ENCODE measurements at places on chromosomes 12 and 14.

- no peak for DNase-seq
Observed at GRCh38 chr12:105935981-105936380, 202.8 kb downstream of the NUAK1 start.

DNA sequence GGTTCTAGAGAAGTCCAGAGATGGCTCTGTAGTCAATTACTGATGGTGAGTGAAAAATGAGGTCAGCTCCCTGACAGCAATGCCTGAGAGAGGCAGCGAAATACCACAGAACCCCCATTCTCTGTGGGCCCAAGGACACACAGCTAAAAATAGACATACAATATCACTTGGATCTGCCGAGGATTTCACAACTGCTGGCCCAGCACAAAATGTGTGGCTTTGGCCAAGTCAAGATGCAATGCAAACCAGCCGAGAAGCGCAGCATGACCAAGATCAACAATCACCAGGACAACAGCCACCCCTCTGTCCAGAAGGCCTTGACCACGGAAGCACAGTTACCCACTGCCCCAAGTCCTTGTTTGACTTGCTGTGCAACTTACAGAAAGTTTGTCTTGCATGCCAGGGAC lies 52.2 kb downstream of the CKAP4 start:
- peak; percentile 87 for DNase-seq

GRCh38 chr14:49946320-49947141 lies 53.6 kb downstream of the ARF6 start:
- DNase-seq = no peak

DNA sequence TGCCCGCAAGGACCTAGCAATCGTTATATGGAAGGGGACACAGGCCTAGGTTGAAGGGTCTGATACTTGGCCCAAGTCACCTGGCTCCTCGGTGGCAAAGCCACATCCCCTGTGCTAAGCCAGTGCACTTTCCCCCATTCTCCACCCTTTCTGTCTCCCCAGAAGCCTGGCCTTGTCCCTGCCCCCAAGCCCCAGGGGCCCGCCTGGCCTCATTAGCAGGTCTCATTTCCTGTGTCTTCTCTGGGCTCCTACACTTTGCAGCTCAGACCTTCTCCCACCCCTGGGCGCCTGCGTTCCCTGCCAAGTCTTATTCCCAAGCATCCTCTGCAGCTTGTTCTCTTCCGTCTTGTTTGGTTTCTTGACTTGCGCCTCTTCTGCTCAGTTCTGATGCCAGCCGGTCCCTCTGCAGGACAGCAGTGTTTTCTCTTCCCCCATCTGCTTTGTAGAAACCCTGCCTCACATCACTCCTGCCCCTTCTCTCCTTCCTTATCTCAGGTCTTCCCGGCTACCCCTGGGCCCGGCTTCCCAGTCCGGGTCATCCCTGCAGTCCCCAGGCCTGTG lies 66.7 kb downstream of the SLC24A4 start:
- DNase-seq = no peak

- no peak for DNase-seq
Observed at GRCh38 chr12:58341791-58342190, 400.4 kb downstream of the ATP23 start.

GRCh38 chr14:41505491-41505890 lies 101.2 kb upstream of the LRFN5 start:
- DNase-seq = no peak

GRCh38 chr12:97097734-97098133 lies 190.7 kb downstream of the NEDD1 start:
- DNase-seq = no peak

DNA sequence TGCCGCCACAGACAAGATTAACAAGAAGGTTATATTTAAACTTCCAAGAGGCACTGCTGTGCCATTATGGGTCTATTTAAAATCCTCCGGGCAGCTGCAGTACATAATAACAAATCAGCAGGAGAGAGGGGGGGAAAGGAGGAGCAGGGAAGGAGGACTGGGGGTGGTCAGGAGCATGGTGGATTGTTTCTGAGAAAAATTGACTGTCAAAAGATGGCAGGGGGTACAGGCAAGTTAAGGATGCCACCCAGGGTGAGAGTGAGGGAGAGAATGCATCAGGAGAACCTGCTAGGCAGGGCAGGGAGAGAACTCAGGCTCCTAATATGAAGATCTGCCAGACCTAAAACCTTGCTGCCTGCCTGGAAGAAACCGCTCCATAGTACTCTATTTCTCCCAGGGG lies 181.8 kb downstream of the GRIN2B start:
- no peak for DNase-seq

DNA sequence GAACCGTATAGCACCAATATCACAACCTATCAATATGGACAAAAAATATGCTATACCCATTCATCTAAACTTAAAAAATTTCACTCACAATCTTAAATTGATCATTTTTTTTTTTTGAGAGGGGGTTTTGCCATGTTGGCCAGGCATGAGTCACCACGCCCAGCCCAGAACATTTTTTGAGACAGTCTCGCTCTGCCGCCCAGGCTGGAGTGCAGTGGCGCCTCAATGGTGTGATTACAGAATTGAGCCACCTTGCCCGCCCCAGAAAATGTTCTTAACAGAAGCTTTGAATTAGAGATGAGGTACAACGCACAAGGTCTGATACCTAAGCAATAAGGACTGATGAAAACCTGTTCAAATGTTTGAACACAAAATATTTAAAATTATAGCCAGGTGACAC lies 15.8 kb upstream of the ATP5F1B start:
- no peak for DNase-seq

DNA sequence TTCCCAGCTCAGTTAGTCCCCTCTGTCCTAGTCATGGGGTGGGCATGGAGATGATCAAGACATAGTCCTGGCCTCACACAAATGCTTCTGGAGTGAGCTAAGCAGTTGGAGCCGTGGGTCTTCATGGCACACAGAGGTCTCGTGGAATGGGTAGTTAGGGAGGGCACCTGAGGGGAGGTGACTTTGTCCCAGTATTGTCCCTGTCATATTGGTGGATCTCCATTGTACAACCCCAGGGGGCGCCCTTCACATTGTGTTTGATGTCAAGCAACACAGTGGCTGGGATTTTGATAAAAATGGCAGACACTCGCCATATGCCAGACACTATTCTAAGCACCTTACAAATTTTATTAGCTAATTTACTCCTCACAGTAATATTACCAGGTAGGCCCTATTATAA lies 175.4 kb upstream of the LHX5 start:
- peak; percentile 25 for DNase-seq

GRCh38 chr12:90301561-90302133 lies 593.0 kb upstream of the ATP2B1 start:
- no peak for DNase-seq

DNA sequence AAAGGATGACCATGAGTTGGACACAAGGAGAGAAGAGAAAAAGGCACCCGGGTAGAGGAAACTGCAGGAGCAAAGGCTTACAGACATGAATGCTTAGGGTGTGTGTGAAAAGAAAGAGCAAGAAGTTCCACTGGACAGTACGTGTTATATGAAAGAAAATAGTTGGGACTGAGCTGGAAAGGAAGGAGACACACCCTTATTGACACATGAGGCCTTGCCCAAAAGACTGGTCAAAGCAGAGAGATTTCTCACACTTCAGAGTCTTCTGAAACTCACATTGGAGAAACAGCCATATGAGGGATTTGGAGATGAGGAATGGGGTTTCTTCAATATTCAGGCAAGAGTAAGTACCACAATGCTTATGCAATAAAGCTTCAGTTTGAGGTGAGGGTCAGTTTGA lies 56.0 kb downstream of the TTC9 start:
- no peak for DNase-seq

GRCh38 chr12:67447180-67447579 lies 178.0 kb downstream of the CAND1 start:
- no peak for DNase-seq

DNA sequence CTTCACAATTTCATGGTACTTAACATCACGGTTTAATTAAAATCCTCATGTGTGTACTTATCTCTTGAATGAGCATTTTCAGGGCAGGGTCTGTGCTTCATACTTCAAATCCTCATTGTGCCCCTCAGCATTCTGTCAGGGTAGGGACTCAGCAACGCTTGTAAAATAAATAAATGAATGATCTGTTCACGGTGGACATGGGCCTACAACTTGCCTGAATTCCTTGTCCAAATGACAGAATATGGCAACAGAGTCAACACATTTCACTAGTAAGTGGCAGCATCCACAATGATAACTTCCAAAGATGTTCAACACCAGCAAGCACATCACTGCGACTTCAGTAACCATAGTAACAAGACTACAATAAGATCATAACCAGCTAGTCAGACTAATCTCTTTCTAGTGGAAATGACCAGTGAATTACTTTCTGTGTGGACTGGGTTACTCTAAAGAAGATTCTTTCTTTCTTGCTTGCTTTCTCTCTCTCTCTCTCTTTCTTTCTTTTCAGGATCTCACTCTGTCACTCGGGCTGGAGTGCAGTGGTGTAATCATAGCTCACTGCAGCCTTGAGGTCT lies 14.5 kb upstream of the GNPTAB start:
- no peak for DNase-seq

- DNase-seq = peak; percentile 73
Observed at GRCh38 chr14:28754209-28754985, 12.2 kb upstream of the FOXG1 start.

GRCh38 chr12:131438881-131439280 lies 272.0 kb upstream of the SFSWAP start:
- DNase-seq = no peak

DNA sequence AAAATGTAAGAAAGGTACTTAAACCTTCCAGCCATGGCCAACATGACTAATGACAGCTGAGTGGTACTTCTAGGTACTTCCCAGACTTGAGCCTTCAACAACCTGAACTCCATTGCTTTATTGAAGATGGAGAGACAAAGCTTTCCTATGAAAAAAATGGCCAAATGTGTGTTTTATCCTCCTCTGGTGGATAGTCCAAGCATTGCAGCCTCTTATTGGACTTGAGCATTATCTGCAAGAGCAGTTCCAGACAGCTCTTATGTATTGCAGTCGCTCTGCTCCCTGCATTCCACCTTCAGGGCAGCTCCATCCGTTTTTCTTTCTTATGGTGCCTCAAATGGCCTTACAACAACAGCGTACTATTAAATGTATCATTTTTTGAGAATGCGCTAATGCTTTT lies 588.2 kb downstream of the NRXN3 start:
- peak; percentile 47 for DNase-seq

DNA sequence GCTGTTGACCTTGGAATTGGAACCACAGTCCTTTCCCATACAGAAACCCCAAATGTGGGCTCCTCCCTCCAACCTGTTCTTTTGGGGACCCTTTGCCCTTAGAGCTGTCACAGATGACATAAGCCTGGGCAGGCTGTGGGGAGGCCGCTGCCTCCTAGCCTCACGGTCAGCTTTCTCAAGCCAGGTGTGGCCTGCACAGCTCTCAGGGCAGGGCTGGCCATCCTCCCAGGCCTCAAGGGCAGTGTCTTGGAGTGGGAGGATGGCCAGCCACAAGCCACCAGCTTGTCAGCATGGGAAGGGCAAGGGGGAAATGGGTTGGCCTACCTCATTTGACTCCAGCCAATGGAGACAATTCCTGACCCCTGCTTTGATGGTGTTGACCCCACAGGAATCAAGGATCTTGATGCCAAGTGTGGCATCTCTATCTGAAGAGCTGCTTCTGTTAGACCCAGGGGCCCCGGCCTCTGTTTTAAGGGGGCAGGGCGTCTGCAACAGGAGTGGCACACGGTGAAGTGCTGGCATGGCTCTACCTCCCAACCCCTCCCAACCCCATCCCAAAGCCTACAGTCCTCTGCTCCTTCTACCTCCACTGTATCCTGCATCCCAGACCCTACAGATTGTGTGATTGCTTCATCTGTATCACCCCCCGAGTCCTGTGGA lies 11.5 kb downstream of the CBLN3 start:
- DNase-seq = no peak

GRCh38 chr12:114749065-114749464 lies 65.1 kb upstream of the TBX3 start:
- no peak for DNase-seq

- DNase-seq = no peak
Observed at GRCh38 chr12:89988188-89988915, 279.7 kb upstream of the ATP2B1 start.

DNA sequence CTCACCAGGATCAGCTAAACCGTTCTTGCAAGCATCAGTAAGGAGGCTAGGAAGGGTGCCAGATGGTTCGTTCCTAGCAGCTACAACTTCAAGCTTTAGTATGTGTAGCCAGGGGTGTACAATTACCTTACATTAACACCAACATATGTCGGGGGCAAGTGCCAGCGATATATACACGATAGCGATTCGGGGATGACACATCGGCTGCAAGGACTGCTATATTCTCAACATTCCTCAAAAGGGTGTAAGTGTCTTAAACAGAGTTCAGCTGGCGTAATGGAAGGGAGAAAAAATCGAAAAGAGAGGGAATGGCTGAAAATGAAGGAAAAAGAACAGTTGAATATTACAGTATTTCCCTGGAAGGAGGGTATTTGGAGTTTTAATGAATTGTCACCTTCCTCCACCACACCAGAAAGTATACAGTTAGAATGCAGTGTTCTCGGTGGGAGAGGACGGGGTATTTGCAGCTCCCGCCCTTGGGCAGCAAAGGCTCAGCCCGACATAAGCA lies 545 bp downstream of the LIMA1 start:
- peak; percentile 45 for DNase-seq

DNA sequence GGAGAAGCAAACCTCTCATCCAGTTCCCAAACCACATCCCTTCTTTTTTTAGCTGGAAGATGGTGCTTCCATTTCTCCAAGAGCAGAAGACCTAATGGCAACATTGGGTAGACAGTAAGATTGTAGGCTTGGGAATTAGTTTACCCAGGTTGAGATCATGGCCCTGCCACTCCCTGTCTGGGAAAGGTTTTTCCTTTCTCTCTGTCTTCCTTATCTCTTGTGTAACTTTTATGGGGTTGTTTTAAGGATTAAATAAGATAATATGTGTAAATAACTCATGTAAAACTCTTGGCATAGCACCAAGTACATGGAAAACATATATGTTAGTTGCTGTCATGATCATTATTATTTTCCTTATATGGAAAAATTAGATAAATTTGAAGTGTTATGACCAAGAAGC lies 23.2 kb upstream of the PSMA6 start:
- no peak for DNase-seq

DNA sequence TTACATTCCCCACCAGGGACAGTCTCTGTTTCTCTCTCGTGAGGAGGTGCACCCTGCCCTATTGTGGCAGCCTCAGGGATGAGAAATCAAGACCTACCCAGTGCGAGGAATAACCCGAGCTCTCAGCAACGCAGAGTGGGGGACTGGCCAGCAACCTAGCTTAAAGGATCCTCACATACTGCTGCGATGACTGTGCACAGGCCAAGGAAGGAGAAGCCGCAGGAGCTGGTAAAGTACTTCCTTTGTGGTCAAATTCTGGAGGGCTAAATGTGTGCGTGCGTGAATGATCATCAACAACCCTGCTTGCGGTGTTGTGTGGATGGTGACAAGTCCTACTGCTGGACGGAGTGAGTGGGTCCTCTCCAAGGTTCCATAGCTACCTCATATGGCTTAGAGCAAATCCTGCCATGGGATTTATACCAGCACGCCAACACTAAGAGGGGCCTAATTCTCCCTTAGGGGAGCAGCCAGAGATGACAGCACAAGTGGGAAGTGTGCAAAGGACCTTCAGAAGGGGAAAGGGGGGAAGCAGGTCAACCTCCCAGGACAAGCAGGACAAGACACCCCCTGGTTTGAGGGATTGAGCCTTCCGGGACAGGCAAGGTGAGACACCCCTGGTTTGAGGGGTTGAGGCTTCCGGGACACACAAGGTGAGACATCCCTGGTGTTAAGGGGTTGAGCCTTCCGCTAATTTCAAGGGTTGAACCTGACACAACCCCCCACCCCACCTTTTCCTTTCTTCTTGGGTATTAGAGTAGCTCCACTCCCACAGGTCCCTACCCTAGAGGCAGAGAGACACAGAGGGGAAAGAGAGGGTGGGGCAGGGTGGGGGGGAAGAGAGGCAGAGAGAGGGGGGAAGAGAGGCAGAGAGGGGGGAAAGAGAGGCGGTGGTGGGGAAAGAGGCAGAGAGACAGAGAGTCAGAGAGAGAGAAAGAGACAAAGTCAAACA lies 58.8 kb upstream of the AP4S1 start:
- no peak for DNase-seq

All from T47D (cell line).